ENCODE measurements at places on chromosomes 6 and 20. TPM values are rescaled to one million over a fixed set of nuclear protein-coding genes. Genes with fewer than 3 reads are reported as not detected.

- H3K27ac ChIP-seq, result no peak overlapping the region
- DNase-seq, result no peak
- peaks cover 19% of the 10 kb centered on the region for H3K4me1 ChIP-seq
- H3K4me3 ChIP-seq, result no peak overlapping the region
- peaks cover 35% of the 10 kb centered on the region for H3K27me3 ChIP-seq
- H3K36me3 ChIP-seq, result no peaks in the 10 kb centered on the region
Observed at GRCh38 chr20:20195021-20195705, 142.8 kb downstream of the CFAP61 start.

DNA sequence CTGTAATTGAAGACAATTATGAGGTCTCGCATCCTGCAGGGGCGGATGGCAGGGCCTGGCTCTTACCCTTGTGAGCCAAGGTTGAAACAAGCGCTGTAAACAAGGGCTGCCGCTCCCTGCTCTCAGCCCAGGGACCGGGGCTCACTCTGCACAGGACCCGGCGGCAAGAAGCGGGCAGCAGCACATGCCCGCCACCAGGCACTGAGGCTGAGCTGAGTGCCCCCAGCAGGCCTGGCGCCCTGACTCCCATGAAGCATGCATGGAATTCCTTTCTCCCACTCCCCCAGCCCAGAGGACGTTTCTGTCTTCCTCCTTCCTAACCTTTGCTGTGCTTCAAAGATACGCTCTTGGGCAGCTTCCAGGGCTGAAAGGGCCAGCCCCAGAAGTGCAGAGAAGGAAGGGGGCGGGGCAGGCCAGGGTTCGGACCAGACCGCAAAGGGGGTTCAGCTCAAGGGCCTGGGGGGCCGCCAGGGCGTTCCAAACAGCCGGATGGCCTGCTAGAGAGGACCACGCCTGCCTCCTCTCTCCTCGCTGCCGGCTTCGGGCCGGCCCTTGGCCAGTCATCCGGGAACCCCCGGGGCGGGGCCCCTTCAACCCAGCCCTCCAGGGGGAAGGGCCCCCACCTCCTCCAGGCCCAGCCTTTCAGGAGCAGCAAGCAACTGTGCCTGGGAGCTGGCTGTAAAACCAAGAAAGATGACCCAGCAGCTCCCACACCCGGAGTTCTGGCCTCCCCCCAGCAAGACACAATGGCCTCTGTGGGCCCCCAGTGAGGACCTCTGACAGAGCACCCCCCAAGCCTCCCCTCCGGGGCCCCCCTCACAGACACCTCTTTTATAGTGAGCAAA lies 109.9 kb downstream of the NOL4L start:
- peaks cover 74% of the 10 kb centered on the region for H3K4me1 ChIP-seq
- H3K4me3 ChIP-seq, result peak overlapping the region; percentile 62
- H3K36me3 ChIP-seq, result peaks cover 6% of the 10 kb centered on the region
- DNase-seq, result peak; percentile 90

Gene PPP2R5D
- 46.3 TPM for total RNA-seq

DNA sequence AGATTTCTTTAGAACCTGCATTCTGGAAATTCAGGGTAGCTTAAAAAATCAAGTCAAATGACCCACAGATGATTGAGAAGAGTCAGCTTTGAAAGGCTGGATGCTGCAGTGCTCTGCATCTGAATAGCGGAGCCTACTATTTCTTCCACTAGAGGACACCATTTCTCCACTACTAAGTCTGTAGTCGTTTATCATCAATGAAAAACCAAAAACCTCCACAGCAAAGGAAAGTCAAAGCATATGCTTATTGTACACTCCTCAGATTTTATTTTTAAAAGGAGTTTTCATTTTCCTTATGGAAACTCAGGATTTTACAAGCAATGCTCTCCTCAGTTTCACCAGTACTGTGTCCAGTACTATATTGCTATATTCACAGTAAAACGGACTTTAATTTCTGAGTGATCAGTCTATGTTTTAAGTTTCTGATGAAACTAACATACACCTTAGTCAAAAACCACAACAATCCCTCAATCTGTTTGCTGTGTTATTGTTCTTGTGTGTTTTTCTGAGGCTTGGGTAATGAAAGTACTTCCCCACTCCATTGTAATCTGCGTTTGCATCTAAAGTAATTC lies 50.5 kb upstream of the ENPP5 start:
- DNase-seq, result no peak
- H3K36me3 ChIP-seq, result no peaks in the 10 kb centered on the region
- H3K4me3 ChIP-seq, result no peak overlapping the region

Gene IRAK1BP1
- total RNA-seq, result 7.8 TPM

DNA sequence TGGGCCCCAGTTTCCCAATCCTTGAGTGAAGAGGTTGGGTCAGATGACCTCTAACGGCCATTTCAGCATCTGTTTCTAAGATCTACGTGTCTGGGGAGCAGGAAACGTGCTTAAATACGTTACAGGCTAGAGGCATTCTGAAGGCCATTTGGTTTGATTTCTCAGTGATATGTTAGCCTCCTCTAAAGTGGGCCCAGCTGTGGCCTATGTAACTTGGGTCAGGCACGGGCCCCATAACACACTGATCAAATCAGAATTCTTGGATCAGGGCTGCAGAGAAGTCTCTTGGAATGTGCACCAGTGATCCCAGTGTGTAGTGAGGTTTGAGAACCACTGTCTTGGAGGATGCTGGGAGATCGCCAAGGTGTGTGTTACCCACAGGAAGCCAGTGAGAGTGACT lies 36.1 kb upstream of the TGM3 start:
- no peaks in the 10 kb centered on the region for H3K36me3 ChIP-seq
- peaks cover 4% of the 10 kb centered on the region for H3K4me1 ChIP-seq
- no peak overlapping the region for H3K27ac ChIP-seq
- peaks cover 2% of the 10 kb centered on the region for H3K27me3 ChIP-seq

Gene ADGRF1
- total RNA-seq, result 1.6 TPM

Gene PNISR
- total RNA-seq, result 194 TPM

Gene FNDC11
- total RNA-seq, result 0.86 TPM

- no peak overlapping the region for H3K27ac ChIP-seq
- no peaks in the 10 kb centered on the region for H3K4me1 ChIP-seq
- no peaks in the 10 kb centered on the region for H3K36me3 ChIP-seq
- no peak overlapping the region for H3K4me3 ChIP-seq
- DNase-seq, result no peak
Observed at GRCh38 chr6:68082086-68082485, 553.0 kb upstream of the ADGRB3 start.

GRCh38 chr6:114194362-114195026 lies 148.3 kb downstream of the HS3ST5 start:
- H3K36me3 ChIP-seq, result no peaks in the 10 kb centered on the region
- DNase-seq, result no peak
- no peak overlapping the region for H3K4me3 ChIP-seq

DNA sequence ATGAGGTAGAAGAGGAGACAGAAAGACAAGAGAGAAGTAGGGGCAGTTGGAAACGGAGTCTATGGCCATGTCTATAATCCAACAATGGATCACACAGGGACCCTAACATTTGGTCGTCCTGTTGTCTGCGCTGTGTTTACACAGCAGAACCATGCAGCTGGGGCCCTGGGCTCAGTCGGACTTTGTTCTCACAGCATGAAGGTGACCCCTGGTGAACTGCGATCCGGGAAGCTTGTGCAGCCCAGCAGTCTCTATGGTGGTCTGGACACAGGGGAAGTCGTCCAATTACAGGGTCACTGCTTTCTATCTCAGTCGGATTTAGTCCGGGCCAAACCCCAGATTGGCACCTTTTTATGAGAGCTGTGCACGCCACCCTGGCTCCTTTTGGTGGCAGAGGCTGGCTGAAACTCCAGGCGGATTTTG lies 153.6 kb downstream of the FOXA2 start:
- H3K27ac ChIP-seq, result peak overlapping the region; percentile 47
- H3K36me3 ChIP-seq, result no peaks in the 10 kb centered on the region
- DNase-seq, result no peak
- peaks cover 24% of the 10 kb centered on the region for H3K27me3 ChIP-seq
- no peak overlapping the region for H3K4me3 ChIP-seq

DNA sequence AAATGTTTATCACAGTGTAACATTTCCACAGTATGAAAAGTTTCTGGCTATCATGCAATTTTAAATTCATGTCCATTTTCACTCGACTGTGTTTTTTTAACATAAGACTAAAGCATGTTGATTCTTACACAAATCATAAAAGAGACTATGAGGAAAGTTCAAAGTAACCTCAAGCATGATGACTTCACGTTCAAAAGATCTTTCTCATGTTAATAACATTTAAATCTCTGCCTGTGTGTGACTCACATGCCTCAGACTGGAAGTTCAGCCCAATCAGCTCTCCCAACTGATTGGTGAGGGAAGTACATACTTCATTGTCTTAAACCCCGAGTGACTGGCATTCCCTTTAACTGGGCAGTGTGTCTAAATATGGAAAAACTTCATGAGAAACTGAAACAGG lies 37.4 kb downstream of the ATXN1 start:
- H3K4me1 ChIP-seq, result peaks cover 66% of the 10 kb centered on the region
- peak overlapping the region; percentile 98 for H3K27ac ChIP-seq
- no peak for DNase-seq
- no peaks in the 10 kb centered on the region for H3K27me3 ChIP-seq

DNA sequence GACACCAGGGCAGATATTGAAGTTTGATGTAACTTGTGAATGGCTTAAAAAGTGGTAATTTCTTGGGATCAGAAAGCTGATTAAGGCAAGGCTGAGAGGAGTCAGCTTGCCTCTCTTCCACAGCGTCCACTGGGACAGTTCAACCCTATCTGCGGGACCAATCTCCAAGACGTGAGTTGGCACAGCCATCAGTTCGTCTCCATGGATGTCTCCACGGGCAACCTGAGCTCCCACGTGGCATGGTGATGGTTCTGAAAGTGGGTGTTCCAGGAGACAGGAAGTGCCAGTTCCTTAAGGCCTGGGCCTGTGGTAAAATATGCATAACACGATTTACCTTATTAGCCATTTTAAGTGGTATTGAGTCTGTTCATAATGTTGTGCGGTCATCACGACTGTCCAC lies 67.9 kb upstream of the BHLHE23 start:
- DNase-seq, result no peak
- H3K36me3 ChIP-seq, result no peaks in the 10 kb centered on the region
- no peak overlapping the region for H3K4me3 ChIP-seq
- H3K27me3 ChIP-seq, result peaks cover 74% of the 10 kb centered on the region
